ENCODE measurements at places on chromosomes 2 and 18. TPM values are rescaled to one million over a fixed set of nuclear protein-coding genes. Genes with fewer than 3 reads are reported as not detected.

Gene IL36G
- not detected for total RNA-seq

Gene CDH19
- under 0.01 TPM for total RNA-seq

Gene CRACDL
- not detected for total RNA-seq

Gene C1QL2
- total RNA-seq, result not detected

Gene PDCD1
- not detected for total RNA-seq

Gene RNF152
- total RNA-seq, result 15.4 TPM

Gene ANKRD29
- 2.3 TPM for total RNA-seq

Gene ANKRD36C
- 64.6 TPM for total RNA-seq

Gene PEX13
- total RNA-seq, result 36.9 TPM

Gene MEP1B
- not detected for total RNA-seq

Gene COLEC12
- 13.2 TPM for total RNA-seq

Gene RAX
- not detected for total RNA-seq

Gene RAB27B
- total RNA-seq, result 22.2 TPM

Gene CCDC74A
- 11.9 TPM for total RNA-seq

Gene MFSD6
- 12.2 TPM for total RNA-seq

Gene LRPPRC
- total RNA-seq, result 76.1 TPM

Gene ALLC
- total RNA-seq, result not detected

Gene FAM237A
- not detected for total RNA-seq

Gene RAB31
- 50.5 TPM for total RNA-seq

Gene HOXD8
- total RNA-seq, result 4.4 TPM

Gene MPHOSPH10
- total RNA-seq, result 19.5 TPM

Gene PELI1
- 9.5 TPM for total RNA-seq

Gene WNT10A
- not detected for total RNA-seq

Gene EEF1B2
- 603 TPM for total RNA-seq

Gene SALL3
- total RNA-seq, result not detected

Gene HTR2B
- 19.3 TPM for total RNA-seq

Gene STEAP3
- total RNA-seq, result 23.6 TPM

Gene LOXL3
- 28.0 TPM for total RNA-seq

Gene OSR1
- 3.9 TPM for total RNA-seq

Gene TMEM198
- total RNA-seq, result 0.77 TPM

Gene MYOM1
- 0.22 TPM for total RNA-seq

Gene EMILIN2
- 8.4 TPM for total RNA-seq

Gene IL18R1
- total RNA-seq, result 0.33 TPM

Gene RAD51AP2
- not detected for total RNA-seq

Gene IGFBP2
- total RNA-seq, result 136 TPM

Gene STPG4
- 0.12 TPM for total RNA-seq

Gene TNFRSF11A
- 0.25 TPM for total RNA-seq

Gene KCNG2
- total RNA-seq, result not detected

Gene NEU2
- total RNA-seq, result not detected

Gene ARHGAP15
- total RNA-seq, result not detected

Gene ZC3H8
- 1.9 TPM for total RNA-seq

Gene CHRNG
- total RNA-seq, result not detected

Gene CWC22
- total RNA-seq, result 28.5 TPM

Gene APLF
- 4.2 TPM for total RNA-seq

Gene RTP5
- total RNA-seq, result not detected

Gene DHX57
- 29.5 TPM for total RNA-seq

Gene ABCG5
- not detected for total RNA-seq

Gene FAM228B
- 6.6 TPM for total RNA-seq

Gene MAL
- total RNA-seq, result not detected

Gene TUBA3D
- total RNA-seq, result not detected

Gene TLK1
- 27.0 TPM for total RNA-seq

Gene CABYR
- 7.2 TPM for total RNA-seq

Gene SETBP1
- total RNA-seq, result 2.2 TPM

Gene CCDC141
- not detected for total RNA-seq

Gene ORC2
- 15.1 TPM for total RNA-seq

Gene SCYGR7
- not detected for total RNA-seq

Gene SKOR2
- total RNA-seq, result not detected
